ENCODE measurements at places on chromosomes 1 and 21.

- peak; percentile 29 for DNase-seq
Observed at GRCh38 chr1:10033359-10033845, 644 bp downstream of the UBE4B start.

GRCh38 chr1:167145965-167146364 is 52.1 kb downstream of the STYXL2 start:
- no peak for DNase-seq

DNA sequence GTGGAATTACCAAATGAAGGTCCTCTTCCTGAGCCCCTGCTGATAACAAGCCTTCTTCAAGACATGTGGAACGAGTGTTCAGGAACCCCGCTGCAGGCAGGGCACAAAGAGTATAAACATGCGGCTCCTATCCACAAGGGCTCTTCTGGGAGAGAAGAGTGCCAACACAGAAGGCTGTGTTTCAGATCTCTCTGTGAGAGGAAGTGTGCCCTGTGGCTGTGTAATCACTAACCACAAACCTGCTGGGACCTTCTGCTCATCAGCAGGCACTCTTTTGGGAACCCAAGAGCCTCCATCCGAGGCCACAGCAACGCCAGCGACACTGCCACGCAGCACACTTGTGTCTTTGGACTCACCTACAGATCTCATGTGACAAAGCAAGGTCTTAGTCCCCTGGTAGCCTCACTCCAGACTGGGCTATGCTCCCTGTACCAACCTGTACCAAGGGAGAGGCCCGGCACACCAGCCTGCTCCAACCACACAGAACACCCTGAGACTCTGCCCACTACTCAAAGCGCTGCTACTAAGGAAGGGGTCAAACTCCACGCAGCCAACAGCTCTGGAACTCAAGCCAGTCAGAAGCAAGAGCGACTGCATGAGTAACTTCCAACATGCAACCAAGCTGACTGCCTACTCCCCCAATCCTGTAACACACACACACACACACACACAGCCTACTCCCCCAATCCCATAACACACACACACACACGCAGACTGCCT is 7.8 kb downstream of the PTTG1IP start:
- peak; percentile 39 for DNase-seq

GRCh38 chr1:183773482-183774274 is 31.2 kb upstream of the RGL1 start:
- DNase-seq = no peak

GRCh38 chr1:245060684-245061374 is 94.0 kb upstream of the KIF26B start:
- DNase-seq = no peak

DNA sequence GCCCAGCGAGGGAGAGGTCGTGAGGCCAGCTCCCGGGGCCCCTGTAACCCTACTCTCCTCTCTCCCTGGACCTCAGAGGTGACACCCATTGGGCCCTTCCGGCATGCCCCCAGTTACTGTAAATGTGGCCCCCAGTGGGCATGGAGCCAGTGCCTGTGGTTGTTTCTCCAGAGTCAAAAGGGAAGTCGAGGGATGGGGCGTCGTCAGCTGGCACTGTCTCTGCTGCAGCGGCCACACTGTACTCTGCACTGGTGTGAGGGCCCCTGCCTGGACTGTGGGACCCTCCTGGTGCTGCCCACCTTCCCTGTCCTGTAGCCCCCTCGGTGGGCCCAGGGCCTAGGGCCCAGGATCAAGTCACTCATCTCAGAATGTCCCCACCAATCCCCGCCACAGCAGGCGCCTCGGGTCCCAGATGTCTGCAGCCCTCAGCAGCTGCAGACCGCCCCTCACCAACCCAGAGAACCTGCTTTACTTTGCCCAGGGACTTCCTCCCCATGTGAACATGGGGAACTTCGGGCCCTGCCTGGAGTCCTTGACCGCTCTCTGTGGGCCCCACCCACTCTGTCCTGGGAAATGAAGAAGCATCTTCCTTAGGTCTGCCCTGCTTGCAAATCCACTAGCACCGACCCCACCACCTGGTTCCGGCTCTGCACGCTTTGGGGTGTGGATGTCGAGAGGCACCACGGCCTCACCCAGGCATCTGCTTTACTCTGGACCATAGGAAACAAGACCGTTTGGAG is 23.7 kb upstream of the TNFRSF1B start:
- DNase-seq = no peak

DNA sequence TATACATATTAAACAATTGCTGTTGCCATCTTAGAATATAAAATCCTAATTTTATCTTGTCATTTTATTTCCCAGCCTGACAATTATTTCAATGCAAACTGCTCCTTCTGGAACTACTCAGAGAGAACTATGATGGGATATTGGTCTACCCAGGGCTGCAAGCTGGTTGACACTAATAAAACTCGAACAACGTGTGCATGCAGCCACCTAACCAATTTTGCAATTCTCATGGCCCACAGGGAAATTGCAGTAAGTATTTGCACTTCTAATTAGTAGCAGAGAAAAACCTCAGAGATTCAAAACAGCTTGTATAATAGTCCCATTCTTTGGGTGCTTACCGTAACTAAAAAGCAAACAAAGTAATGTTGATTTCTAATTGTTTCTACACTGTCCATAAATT is 167.2 kb downstream of the ADGRL2 start:
- DNase-seq = no peak

GRCh38 chr1:153968408-153968807 is 706 bp downstream of the CREB3L4 start:
- no peak for DNase-seq

DNA sequence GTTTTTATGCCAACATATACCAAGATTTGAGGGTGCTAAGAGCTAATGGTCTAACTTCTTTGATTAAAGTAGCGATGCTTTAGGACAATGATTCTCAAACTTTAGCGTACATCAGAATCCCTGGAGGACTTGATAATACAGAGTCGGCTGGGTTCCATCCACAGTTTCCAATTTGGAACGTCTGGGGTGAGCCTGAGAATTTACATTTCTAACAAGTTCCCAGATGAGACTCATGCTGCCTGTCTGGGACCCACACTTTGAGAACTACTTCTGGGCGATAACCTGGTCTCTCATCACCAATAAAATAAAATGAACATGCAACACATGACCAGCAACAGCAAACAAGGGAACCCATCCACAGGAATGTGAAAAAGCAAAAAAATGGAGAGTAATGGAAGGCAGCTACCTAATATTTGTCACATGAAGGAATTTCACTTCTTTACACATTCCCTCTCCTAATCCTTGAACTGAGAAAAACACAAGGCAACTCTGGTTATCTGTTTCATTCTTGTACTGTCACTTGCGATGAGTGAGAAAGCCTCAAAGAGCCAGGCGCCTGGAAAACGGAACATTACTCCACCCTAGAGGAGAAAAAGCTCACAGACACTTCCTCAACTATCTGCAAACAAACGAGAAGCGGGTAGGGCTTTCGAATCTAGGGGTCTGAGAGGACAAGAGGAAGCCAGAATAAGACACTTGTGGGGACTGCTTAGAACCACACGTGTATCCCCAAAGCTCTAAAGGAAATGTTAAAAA is 14.0 kb downstream of the HSF2BP start:
- DNase-seq = peak; percentile 93

- peak; percentile 78 for DNase-seq
Observed at GRCh38 chr1:15329104-15329820, 80.4 kb upstream of the EFHD2 start.

GRCh38 chr1:41758500-41758899 is 160.2 kb downstream of the HIVEP3 start:
- no peak for DNase-seq

- no peak for DNase-seq
Observed at GRCh38 chr1:15188678-15189077, 35.1 kb downstream of the TMEM51 start.

Measured in myocyte (in vitro differentiated cells).